ENCODE measurements at places on chromosomes 5 and 9.

GRCh38 chr5:156556666-156557406, 229.9 kb downstream of the SGCD start:
- no peak for DNase-seq

GRCh38 chr9:92706218-92706940, 36.4 kb upstream of the IPPK start:
- DNase-seq, result no peak

- DNase-seq, result peak; percentile 93
These were observed 2.1 kb downstream of the NR4A3 start for GRCh38 chr9:99823681-99824377.

GRCh38 chr5:174793684-174794328, 69.4 kb downstream of the MSX2 start:
- DNase-seq, result peak; percentile 70

DNA sequence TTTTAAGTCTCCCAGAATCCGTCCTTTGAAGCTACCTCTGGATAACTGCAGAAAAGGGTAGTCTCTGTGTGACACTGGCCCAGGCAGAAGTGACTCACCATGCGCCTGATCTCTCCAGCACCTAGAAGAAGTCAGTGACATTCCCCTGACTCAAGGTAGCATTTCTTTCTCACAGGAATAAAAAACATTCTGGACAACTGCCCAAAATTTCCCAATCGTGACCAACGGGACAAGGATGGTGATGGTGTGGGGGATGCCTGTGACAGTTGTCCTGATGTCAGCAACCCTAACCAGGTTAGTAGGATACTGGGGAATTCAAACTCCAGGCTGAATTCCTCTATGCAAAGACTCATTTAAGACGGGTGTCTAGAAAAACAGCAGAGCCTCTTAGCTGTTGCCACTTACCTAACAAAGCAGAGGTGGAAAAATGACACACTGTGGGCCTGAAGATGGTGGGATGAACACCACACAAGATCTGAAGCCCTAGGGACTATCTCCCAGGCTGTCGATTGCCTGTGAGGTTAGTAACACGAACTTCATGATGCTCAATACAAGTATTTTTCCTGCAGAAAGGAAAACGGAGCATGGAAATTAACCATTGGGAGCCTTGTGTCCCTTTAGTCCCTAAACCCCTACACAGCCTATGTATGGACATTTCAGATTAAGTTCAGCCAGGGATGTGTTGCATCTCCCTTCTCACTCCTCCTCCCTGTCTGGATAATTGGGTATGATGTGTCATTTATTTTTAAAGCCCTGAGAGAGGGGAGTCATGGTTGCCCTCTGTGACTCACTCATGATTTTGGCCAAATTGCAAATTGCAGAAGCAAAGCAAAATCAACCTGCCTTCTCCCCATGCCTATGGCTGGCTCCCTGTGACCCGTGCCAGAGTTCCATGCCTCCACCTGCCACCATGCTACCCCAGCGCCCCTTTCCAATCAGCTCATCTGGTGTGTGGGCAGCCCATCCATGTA, 37.2 kb downstream of the THBS4 start:
- DNase-seq, result no peak

- peak; percentile 37 for DNase-seq
These were observed 58.8 kb upstream of the RNF130 start for GRCh38 chr5:180130291-180130869.

- no peak for DNase-seq
These were observed 62.2 kb upstream of the GNA14 start for GRCh38 chr9:77710316-77710715.

- DNase-seq, result no peak
These were observed 263.2 kb downstream of the PJA2 start for GRCh38 chr5:109146591-109146990.

GRCh38 chr5:180201051-180201987, 7.7 kb downstream of the RASGEF1C start:
- no peak for DNase-seq

GRCh38 chr9:91379426-91379825, 17.7 kb upstream of the AUH start:
- DNase-seq, result no peak

DNA sequence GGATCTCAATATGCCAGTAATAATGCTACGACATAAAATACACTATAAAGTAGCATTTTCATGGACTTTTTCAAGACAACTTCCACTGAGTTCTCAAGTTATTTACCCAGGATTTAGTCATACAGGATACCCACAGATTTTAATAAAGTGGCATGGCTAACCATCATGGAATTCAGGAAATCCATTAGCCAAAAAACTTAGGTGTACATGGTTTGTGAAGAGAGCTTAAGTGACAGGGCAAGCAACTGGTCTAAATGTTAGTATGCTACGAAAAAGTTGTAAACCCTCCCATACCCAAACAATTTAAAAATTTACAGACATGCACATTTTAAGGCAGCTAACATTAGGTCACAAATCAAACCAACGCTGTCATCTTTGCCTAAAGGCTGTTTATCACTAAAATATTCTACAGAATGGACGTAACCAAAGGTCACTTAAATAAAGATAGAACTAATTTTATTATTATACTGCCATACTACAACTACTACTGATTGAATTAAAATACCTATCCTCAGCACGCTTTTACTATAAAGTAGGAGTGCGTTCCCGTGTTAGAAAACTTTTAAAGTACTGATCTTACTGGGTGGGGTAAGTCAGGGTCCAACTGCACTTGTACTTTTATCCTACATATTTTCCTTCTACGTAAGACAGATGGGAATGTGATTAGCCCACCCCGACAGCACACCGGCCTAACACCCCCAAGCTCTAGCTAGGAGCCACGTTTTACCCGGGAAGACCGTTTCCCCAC, 1.1 kb downstream of the UBTD2 start:
- DNase-seq, result no peak

- DNase-seq, result no peak
These were observed 269.6 kb upstream of the RIOK2 start for GRCh38 chr5:97452646-97453045.

GRCh38 chr5:34923694-34924461, 5.5 kb upstream of the DNAJC21 start:
- no peak for DNase-seq

- DNase-seq, result no peak
These were observed 2.6 kb upstream of the TXNDC8 start for GRCh38 chr9:110340306-110340705.

DNA sequence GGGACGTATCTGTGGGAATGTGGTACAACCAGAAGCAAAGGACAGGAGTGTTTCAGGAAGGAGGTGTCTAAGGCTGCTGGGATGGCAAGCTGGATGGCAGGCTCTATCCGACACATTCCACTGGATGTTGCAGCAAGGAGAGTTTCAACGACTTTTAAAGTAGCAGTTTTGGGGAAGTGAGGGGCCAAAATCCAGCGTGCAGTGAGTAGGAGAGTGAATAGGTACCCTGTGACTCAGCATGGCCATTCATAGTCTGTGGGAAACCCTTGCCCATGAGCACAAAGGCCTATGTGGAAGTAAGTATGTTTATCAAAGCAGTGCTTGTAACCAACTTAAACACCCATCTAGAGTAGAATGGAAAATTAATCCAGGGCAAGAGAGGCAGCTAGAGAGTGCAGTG, 664.7 kb downstream of the ACTL7B start:
- DNase-seq, result no peak

DNA sequence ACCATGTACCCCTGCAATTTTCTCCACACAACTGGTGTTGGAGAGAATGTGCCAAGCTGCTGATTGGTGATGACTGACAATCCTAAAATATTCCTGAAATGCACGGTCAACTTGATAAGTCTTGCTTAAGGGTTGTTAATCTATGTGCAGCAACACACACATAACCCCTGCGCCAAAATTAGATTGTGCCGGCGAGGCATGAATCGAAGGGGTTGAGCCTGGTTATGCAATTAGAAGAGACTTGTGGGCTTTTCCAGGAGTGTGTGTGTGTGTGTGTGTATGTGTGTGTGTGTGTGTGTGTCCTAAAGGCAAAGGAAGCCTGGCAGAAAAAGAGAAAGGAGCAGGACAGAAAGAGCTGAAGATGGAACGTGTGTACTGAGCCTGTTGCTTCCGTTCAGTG, 22.3 kb downstream of the IRX2 start:
- no peak for DNase-seq

DNA sequence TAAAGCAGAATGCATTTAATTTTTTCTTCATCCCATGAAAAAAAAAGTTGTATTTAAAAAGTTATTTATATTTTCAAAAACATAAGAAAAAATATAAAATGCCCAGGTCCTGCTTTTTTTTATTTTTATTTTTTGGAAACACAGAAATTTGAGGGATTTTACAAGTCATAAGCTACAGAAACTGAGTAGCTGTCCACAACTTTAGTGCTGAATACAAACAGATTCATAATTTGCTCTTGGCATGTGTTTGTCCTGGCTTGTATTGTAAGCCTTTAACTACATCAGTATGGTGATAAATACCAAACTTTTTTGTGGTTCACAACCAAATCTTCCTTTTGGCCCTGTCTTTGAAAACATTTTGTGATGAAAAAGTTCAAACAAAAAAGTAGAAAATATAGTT, 7.5 kb upstream of the PLCXD3 start:
- DNase-seq, result no peak

DNA sequence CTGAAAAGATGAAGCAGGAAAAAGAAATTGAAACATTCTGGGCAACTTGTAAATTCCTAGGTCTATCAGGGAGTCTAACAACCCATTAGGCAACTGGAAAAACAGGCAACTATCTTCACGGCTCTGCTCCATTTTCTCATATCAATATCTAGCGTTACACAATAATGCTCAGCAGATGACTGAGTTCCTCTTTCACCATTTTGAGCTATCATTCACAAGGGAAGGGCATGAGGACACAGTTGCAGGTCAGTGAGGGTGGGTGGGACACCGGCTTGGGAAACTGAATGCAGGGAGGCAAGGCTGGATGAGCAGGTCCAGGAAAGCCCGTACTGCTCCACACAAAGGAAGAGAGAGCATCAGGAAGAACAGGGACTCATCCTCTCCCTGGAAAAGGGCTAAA, 67.0 kb downstream of the FRMD3 start:
- DNase-seq, result no peak

DNA sequence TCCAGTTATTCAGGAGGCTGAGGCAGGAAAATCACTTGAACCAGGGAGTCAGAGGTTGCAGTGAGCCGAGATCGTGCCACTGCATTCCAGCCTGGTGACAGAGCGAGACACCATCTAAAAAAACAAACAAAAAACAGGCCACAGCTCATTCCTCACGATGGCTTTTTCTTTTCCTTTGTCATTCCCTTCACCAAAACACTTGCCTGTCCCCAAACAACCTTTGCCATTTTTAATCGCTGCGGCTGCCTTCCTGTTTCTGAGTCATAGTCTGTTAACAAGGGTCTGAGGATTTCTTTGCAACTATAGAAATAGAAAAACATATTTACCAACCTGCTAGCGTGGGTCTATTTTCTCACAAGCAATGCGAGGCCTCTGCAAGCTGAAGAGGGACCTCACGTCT, 123.0 kb upstream of the FSTL4 start:
- no peak for DNase-seq

GRCh38 chr5:85049020-85049419, 664.3 kb upstream of the EDIL3 start:
- no peak for DNase-seq

DNA sequence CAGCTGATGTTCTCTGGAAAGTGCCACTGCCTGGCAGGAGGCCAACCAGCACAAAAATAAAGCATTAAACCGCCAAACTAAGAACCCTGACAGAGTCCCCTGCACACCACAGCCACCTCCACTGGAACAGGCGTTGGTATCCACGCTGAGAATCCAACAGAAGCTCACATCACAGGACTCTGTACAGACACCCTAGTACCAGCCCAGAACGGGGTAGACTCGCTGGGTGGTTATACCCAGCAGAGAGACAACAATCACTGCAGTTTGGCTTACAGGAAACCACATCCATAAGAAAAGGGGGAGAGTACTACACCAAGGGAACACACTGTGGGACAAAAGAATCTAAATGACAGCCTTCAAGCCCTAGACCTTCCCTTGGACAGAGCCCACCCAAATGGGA, 15.0 kb upstream of the POU5F2 start:
- no peak for DNase-seq

DNA sequence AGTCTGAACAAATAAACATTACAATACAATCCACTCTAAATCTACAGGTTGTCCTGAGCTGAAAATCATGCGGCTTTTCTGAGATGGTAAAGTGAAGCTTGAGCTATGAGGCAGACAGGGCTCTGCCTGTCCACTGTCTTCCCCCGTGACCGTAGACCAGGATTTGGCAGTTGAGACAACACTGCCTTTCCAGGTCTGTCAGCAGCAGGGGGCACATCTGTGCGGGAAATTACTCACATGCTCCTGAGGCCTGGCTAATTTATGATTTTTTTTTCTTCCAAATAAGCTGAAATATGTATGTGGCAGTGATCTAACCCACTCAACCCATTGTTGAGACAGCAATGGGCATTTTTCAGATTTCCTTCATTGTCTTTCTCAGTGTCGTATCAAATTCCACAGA, 307.9 kb downstream of the FBXL7 start:
- DNase-seq, result no peak

GRCh38 chr5:132873930-132874271, 433 bp downstream of the LEAP2 start:
- no peak for DNase-seq

- no peak for DNase-seq
These were observed 18.9 kb upstream of the IGFBPL1 start for GRCh38 chr9:38443181-38443580.

DNA sequence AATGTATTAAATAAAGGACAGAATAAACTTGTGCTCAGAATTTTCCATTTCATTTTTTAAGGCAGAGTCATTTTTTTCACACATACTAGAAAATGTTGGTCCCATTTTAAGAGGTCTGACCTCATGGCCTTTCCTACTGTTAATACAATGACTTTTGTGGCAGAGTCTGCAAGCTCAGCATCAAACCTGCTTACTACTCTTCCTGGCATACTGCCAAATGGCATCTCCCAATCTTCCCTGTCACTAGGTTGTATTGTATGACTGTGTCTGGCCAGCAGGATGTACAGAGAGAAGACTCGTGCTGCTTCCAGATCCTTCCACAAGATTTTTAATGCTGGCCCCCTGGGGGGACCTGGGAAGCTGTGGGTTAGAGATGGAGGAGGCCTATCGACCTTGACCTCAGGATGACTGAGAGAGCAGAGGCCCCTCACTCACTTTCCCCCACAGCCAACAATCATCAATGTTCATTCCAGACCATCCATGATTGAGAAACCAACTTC, 64.7 kb downstream of the BARX1 start:
- no peak for DNase-seq

Data from activated CD8-positive, alpha-beta memory T cell treated with anti-CD3 and anti-CD28 coated beads for 24 hours (primary cell).